ENCODE measurements at places on chromosomes 6 and 20.
A peak's percentile ranks its signal among the peaks of the same experiment; 100 is the strongest.

DNA sequence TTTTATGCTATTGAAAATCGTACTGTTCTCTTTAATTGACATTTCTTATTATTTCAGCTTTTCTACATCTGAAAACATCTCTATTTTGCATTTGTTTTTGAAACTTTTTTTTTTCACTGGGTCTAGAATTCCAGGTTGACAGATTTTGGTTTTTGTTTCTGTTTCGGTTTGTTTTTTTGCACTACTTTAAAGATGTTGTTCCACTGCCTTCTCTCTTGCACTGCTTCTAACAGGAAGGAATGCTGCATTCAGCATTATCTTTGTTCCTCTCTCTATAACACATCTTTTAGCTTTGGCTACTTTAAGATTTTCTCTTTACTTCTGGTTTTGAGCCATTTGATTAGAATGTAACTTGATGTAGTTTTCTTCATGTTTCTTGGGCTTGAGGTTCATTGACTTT, 20.1 kb upstream of the SLC17A1 start:
- no peak overlapping the region for H3K27ac ChIP-seq
- peaks cover 3% of the 10 kb centered on the region for H3K4me1 ChIP-seq
- DNase-seq, result no peak
- H3K4me3 ChIP-seq, result peak overlapping the region; percentile 7
- peaks cover 4% of the 10 kb centered on the region for H3K27me3 ChIP-seq
- peaks cover 3% of the 10 kb centered on the region for H3K36me3 ChIP-seq

DNA sequence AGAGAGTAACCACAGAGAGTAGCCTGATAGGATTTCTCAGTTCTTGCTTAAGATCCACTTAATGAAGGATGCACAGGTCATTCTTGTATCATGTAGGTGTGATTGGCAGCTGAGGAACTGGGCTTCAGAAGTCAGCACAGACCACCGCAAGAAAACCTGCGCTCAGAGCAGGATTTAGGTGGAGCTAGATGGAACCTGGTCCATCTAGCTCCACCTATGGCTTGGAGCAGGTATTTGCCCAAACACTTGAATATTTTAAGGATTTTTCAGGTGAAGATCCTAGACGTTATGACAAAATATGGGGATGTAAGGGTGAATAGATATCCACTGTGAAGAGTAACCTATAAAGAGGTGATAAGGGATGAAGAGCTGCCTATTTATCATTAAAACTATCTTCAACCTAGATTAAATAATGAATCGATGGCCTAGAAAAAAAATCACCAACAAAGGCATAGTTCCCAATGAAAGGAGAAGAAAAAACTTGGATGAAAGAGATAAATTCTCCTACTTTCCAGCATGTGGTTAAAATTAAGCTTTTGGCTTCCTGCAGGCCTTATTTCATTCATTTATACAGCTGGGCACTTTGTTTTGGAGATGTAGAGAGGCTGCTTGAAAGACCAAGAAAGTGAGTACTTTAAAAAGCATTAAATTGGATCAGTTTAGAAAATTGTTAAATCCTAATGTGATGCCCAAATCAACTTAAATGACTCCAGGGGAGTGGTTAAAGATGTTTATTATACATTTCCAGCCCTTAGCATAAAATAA, 778.4 kb upstream of the GJE1 start:
- H3K27ac ChIP-seq, result no peak overlapping the region
- no peaks in the 10 kb centered on the region for H3K36me3 ChIP-seq
- no peak for DNase-seq
- H3K4me3 ChIP-seq, result no peak overlapping the region

GRCh38 chr6:41720783-41721182, 14.6 kb downstream of the TFEB start:
- H3K4me3 ChIP-seq, result no peak overlapping the region
- peak overlapping the region; percentile 52 for H3K27ac ChIP-seq
- H3K4me1 ChIP-seq, result peaks cover 46% of the 10 kb centered on the region
- H3K27me3 ChIP-seq, result no peaks in the 10 kb centered on the region
- DNase-seq, result no peak
- H3K36me3 ChIP-seq, result peaks cover 10% of the 10 kb centered on the region

DNA sequence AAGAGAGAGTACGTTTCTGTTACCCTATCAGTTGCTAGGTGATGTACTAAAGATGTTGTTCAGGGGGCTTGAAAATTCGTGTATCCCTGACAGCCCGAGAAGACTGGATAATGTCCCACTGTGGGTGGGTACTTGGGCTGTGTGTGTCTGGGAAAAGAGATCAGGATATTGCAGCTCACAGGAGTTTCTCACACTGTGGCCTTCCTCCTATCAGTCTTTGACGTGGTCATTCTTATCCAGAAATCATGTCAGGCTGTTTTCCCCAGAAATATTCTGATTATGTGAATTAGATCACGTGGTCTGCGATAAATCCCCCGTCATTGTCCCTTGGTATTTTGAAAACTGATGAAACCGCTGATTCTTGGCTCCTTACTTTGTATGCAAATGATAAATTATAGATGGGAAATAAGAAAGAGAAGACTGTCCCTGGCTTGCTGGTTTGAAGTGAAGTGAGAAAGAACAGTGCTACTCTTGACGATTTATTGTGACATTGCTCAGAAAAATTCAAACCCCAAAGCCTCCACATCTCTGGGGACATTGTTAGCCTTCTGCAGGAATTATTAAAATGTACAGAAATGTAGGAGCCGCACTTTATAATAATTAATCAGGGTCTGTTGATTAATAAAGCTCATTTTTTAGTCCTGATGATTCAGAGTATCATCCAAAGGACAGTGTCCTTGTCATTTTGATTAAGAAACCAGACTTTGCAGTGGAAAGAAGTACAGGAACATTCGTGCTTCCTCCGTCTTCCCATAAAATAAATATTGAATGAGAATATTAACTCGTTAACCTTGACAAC, 167.5 kb upstream of the TSHZ2 start:
- H3K4me3 ChIP-seq, result no peak overlapping the region
- H3K27ac ChIP-seq, result no peak overlapping the region
- no peaks in the 10 kb centered on the region for H3K36me3 ChIP-seq
- no peaks in the 10 kb centered on the region for H3K4me1 ChIP-seq
